GM18507 (cell line): ENCODE measurements at places on chromosomes 6 and 20.

DNA sequence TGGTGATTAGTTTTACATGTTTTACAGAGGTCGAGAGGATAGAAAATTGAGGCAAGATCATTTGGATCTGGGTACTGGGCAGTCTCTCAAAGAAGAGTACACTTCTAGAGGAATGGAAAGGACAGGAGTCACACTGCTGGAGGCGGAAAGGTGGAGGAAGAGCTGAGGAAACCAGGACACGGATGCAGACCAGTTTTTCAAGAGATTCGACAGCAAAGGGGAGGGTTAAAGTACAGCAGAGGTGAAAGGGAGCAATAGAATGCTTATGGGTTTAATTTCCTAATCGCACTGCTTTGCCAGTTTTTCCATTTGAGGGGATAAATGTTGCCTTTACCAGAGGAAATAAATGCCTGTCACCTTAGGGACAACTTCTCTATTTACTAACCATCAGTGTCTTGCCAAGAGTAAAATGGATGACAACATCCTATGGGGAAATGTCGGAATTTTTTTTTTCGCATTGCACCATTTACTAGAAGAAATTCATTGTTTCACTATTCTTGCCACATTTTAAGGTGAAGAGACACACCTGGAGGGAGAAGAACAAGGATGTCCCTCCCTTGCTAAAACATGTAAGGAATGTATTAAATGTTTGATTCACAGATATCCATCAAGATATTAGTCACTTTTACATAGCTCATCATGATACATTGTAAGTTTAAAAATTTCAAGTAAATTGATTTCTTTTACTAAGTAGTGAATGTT lies 226.6 kb downstream of the COL12A1 start:
- no peak for DNase-seq

GRCh38 chr20:60680554-60680953 lies 571.5 kb upstream of the CDH4 start:
- no peak for DNase-seq

DNA sequence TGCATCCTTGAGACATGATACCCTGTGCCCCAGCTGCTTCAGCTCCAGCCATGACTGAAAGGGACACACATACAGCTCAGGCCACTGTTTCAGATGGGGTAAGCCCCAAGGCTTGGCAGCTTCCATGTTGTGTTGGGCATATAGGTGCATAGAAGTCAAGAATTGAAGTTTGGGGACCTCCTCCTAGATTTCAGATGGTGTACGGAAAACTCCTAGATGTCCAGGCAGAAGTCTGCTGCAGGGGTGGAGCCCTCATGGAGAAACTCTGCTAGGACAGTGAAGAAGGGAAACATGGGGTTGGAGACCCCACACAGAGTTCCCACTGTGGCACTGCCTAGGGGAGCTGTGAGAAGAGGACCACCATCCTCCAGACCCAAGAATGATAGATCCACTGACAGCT lies 1379.0 kb upstream of the MAP3K7 start:
- DNase-seq = no peak

DNA sequence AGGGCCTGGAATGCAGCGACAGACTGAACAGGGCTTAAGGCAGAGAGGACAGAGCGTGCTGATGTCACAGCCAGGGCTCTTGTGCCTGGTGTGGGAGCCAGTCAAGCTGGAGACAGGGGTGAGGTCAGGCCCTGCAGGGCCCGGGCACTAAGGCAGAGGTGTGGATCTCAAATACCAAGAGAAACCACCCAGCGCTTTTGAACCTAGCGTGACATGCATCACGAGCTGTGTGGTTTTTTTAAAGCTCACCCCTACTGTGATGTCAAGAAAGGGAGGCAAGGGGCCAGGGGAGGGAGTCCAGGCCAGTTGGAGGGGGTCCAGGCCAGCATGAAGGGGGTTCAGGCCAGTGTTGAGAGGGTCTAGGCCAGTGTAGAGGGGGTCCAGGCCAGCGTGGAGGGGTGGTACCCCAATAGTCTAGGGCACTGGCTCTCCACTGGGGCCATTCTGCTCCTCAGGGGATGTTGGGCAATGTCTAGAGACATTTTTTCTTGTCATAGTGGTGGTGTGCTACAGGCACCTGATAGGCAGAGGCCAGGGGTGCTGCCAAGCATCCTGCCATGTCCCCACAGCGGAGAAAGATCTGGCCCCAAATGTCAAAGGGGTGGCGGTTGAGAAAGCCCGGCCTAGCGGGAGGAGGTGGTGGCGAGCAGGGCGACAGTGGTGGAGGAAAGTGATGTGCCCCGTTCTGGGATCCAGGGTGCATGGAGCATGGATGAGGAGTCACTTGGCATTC lies 42.6 kb downstream of the RBM38 start:
- DNase-seq = no peak

DNA sequence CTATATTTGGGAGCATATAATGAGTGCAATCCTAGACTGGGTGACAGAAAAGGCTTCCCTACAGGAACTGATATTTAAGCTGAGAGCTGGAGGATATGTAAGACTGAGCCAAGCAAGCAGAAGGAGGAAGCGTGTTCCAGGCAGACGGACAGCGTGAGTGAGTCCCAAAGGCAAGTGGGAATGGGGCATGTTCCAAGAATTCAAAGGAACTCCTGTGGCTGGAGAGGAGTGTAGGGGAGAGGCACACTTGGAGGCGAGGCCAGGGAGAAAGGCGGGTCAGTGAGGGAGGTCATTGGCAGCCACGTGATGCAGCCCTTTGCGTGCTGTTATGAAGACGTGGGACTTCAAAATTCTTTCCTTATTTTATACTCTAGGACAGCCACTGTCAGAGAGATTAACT lies 27.9 kb upstream of the SGK1 start:
- no peak for DNase-seq

GRCh38 chr20:31991339-31991705 lies 18.9 kb upstream of the CCM2L start:
- no peak for DNase-seq

- no peak for DNase-seq
These were observed 265.6 kb downstream of the SMOC2 start for GRCh38 chr6:168706471-168707177.

- DNase-seq = no peak
These were observed 347.6 kb upstream of the IMPG1 start for GRCh38 chr6:76420094-76420493.

DNA sequence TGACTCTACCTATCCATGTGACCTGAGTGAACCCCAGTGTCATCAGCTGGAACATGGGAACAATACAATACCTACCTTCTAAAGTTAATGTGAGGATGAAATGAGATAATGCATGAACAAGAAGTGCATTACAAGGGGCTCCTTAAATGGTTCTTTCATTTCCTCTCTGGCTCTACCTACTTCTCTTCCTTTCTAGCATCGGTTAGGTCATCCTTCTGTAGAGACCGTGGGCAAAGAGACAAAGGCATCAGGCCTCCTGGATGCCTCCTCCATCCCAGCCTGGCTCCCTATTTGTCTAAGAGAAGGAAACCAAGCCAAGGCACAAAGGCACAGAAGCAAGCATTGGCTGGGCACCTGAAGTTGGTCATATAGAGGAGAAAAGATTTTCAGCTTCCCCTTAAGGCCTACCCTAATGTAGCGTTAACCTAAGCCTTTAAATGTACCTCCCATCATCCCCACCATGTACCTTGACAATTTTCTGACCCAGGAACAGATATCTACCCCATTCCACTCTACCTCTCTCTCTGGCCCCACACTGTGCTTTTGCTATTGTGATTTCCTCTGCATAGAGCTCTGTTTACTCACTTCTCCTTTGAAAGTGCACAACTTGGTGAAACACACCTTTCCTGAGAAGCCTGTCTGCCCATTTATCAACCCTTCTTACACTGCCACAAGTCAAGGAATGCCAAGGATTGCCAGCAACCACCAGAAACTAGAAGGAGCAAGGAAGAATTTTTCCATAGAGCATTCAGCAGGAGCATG lies 86.6 kb downstream of the GCLC start:
- DNase-seq = no peak

- DNase-seq = no peak
These were observed 144.2 kb downstream of the ARHGAP18 start for GRCh38 chr6:129565811-129566210.

GRCh38 chr6:167832497-167833395 lies 6.0 kb downstream of the AFDN start:
- no peak for DNase-seq

GRCh38 chr6:106118835-106119431 lies 32.8 kb downstream of the PRDM1 start:
- no peak for DNase-seq

- DNase-seq = no peak
These were observed at the start of gene GCNT2 for GRCh38 chr6:10521104-10521808. Gene GCNT2, plus strand, starts transcription at chr6:10521351. Its CDS starts 7,561 bp downstream, at chr6:10528912.

DNA sequence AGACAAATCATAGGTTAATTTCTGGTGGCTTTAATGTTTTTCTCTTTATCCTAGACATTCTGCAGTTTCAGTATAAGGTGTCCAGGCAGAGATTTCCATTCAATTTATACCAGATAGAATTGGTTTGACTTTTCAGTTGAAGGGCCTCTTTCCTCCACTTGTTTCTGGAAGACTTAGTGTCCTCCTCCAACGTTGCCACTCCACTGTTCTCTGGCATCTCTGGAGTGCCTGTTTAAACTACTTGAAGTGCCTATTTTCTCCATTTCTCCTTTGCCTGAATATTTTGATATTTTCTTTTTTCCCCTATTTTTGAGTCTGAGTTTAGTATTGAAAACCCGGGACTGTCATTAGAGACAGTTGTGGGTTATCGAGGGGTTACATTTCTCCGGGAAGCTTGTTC lies 27.7 kb downstream of the EDN3 start:
- no peak for DNase-seq

GRCh38 chr6:20773822-20774221 lies 239.6 kb downstream of the CDKAL1 start:
- no peak for DNase-seq

GRCh38 chr6:142929751-142930358 lies 15.1 kb downstream of the HIVEP2 start:
- no peak for DNase-seq

DNA sequence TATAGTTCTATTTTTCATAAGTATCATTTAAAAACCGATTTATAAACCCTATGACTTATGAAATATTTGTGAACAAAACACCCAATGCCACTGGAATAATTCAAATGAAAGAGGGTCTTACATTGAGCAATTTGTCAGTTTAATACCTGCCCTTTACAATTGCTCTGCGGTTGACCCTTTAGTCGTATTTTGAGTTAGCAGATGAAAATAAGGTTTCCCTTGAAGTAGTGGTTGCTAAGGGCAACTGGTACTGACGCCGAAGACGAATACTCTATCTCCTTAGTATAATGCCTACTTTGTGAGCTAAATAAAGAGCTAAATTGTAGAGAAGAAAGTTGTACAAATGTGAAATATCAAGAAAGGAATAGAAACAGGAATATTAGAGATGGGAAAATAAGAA lies 69.4 kb downstream of the KCNQ5 start:
- no peak for DNase-seq

DNA sequence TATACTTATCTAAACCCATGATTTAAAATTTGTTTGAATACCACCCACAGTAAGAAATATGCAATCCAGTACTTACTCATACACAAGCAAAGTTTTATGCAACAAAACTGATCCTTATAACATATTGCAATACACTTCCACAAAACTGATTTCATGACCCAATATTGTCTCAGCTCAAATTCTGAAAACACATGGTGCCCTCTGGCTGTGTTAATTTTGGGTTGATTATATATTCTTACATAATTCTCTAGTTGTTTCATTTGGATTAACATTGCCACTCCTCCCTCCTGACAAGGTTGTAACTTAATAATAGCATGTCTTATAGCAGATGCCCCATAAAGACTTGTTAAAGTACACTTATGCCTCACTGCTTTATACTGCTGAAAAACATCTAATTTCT lies 73.0 kb upstream of the TULP1 start:
- DNase-seq = no peak

GRCh38 chr6:24391756-24392405 lies 10.9 kb upstream of the MRS2 start:
- no peak for DNase-seq

DNA sequence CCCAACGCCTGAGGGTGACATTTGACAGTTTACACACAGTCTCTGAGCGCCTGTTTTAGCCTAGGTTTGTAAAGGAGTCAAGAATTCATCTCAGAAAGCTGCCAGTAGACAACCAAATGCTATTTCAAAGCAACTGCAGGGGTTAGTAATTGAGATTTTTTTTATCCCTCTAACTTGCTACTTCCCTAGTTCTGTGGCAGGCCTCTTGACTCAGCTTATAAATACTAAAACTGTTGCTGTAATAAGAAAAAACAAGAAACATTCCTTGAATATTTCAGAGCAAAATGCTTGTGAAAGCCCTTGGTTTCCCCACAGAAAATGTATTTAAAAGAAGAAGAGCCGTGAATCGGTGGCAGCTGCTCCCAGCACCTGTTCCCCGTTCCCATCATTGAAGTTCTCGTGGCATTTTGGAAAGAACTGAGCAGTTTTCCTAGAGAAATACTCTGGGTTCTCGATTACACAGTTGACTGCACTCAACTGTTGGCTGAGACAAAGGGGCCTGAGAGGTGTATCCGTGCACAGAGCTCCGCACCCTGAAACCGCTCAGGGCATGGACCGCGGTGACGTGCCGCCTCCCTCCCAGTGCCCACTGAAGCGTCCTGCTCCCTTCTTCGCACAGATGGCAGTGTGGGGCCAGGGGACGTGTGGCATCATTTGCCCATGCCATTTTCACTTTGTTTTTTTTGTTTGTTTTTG lies 20.9 kb downstream of the DLL1 start:
- DNase-seq = no peak

- DNase-seq = no peak
These were observed 63.1 kb downstream of the SLX4IP start for GRCh38 chr20:10498200-10498599.

DNA sequence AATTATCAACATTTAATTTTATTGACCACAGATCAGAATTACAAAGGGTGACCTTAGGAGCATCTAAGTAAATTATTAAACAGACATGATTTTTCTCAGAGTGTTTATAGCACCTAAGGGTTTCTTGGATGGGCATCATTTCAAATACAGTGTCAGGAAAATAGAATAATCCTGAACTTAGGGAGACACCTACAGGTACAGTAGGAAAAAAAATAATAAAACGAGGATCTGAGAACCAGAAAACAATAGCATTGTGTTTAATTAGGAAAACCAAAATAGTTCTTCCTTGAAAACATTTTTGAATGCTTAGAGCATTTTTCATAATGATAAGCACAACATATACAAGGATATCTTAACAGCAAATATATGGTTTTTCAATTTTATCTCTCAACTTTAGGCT lies 39.2 kb downstream of the MMUT start:
- no peak for DNase-seq

DNA sequence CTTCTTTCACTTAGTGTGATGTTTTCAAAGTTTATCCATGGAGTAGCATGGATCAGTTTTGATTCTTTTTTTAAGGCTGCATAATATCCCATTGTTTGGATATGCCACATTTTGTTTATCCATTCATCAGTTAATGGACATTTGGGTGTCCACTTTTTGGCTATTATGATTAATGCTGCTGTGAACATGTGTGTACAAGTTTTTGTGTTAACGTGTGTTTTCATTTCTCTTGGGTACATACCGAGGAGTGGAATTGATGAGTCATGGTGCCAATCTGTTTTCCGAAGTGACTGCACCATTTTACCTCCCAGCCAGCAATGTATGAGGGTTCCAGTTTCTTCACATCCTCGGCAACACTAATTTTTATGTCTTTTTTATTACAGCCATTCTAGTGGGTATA lies 78.4 kb upstream of the CCDC28A start:
- DNase-seq = no peak

- DNase-seq = no peak
These were observed 39.2 kb downstream of the ZMYND8 start for GRCh38 chr20:47317127-47317895.

GRCh38 chr20:58705208-58705926 lies 12.8 kb downstream of the NPEPL1 start:
- DNase-seq = no peak

- no peak for DNase-seq
These were observed 83.3 kb upstream of the PDE10A start for GRCh38 chr6:165746331-165746730.
